OCI-LY7 (cell line): ENCODE measurements at places on chromosomes 5 and 9. TPM values are rescaled to one million over a fixed set of nuclear protein-coding genes. Genes with fewer than 3 reads are reported as not detected.

Gene IFNA6
- total RNA-seq = not detected in 2 replicates

Gene PCDHB15
- total RNA-seq = not detected in 2 replicates

Gene PITX1
- total RNA-seq = 66.8 and 76.4 TPM in 2 replicates

Gene SLC6A18
- total RNA-seq = not detected in 2 replicates

Gene OR1Q1
- total RNA-seq = not detected in 2 replicates

Gene CDC26
- 39.7 and 39.9 TPM in 2 replicates for total RNA-seq

Gene LPAR1
- total RNA-seq = not detected in 2 replicates

Gene TPPP
- total RNA-seq = not detected in 2 replicates

Gene TEX48
- not detected in 2 replicates for total RNA-seq

Gene ALDH1A1
- not detected in 2 replicates for total RNA-seq

Gene DNAH5
- total RNA-seq = 0.06 TPM in 1 of 2 replicates, not detected in the other

Gene OCLN
- total RNA-seq = 1.1 and 1.4 TPM in 2 replicates

Gene PCDHB3
- not detected in 2 replicates for total RNA-seq

Gene ARID3C
- total RNA-seq = 0.38 and 0.44 TPM in 2 replicates

Gene ELOVL7
- total RNA-seq = not detected in 2 replicates

Gene C9orf50
- total RNA-seq = not detected in 2 replicates

Gene SNCAIP
- not detected in 2 replicates for total RNA-seq

Gene OBP2B
- total RNA-seq = not detected in 2 replicates

Gene HAND1
- not detected in 2 replicates for total RNA-seq

Gene PAEP
- total RNA-seq = not detected in 2 replicates

Gene LMBRD2
- 18.3 and 23.2 TPM in 2 replicates for total RNA-seq

Gene MEF2C
- total RNA-seq = 57.6 and 58.7 TPM in 2 replicates

Gene PCDHA3
- not detected in 2 replicates for total RNA-seq

Gene DBH
- not detected in 2 replicates for total RNA-seq

Gene POLR3G
- 12.9 and 14.2 TPM in 2 replicates for total RNA-seq

Gene PTGDS
- total RNA-seq = not detected in 2 replicates

Gene UBE2QL1
- not detected in 2 replicates for total RNA-seq

Gene GPRIN1
- total RNA-seq = 4.5 and 5.3 TPM in 2 replicates

Gene DPYSL3
- total RNA-seq = not detected in 2 replicates

Gene JAKMIP2
- total RNA-seq = 14.0 and 14.5 TPM in 2 replicates

Gene TYRP1
- not detected in 2 replicates for total RNA-seq

Gene ACER2
- 1.8 and 2.7 TPM in 2 replicates for total RNA-seq

Gene NTNG2
- 1.9 and 3.2 TPM in 2 replicates for total RNA-seq
